GM13977 (cell line): ENCODE measurements at places on chromosomes 2 and 18.

GRCh38 chr18:80245781-80246444 lies 1.4 kb downstream of the PARD6G start:
- DNase-seq = no peak

GRCh38 chr2:48531141-48531648 lies 1.2 kb downstream of the STON1 start:
- peak; percentile 34 for DNase-seq

DNA sequence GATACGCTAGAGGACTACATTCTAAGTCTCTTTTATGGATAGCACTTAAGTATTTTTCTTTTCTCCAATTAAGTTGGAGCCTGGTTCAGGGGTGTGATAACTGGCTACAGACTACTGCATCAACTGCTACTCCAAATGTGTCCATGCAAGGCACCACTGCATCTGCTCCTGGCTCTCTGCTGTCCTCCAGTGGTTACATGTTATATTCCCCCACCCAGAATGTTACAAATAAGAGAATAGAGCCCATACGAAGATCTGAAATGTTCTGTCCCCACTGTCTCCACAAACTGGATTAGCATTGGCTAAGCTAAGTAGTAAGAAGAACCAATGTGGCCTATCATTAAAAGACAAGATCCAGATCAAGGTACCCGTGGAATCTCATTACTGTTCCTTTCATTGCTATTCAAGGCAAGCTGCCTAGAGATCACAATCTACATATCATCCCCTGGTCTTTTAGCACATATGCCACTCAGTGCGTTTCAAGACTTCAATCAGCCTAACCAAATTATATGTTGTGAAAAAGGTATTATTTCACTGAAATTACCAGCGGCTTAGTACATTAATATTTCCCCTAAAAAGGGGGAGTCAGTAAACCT lies 308.3 kb upstream of the SLC8A1 start:
- DNase-seq = no peak

DNA sequence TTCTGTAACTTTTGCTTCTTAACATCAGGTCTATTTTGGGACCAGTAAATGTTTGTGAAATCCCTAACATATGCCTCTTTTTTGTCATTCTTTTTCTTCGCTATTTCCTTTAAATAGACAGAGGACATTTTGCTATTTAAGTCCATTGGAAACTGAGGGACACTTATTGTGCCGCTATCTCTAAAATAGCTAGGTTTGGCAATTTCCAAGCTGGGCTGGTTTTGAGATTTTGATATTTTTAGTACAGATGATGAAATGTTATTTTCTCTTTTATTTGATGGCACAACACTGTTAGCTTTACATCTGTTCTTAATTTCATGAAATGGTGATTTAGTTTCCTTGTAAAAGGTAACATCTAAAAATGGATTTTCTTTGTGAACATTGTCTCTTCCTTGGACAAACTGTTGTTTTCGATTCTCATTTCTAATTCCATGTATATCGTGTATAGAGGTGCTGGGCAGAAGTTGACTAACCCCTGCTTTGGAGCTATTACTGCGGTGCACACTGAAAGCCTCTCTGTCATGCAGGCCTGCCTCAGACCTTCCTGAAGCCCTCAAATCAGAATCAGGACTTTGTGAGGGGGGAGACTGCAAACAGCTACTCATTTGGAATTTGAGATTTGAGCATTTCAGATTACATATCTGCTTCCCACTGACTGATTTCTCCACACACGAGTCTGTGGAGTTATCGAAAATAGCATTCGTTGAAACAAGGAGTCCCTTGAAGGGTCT lies 594 bp downstream of the RAD51AP2 start:
- no peak for DNase-seq

GRCh38 chr2:191270306-191271161 lies 25.3 kb downstream of the MYO1B start:
- no peak for DNase-seq

GRCh38 chr18:28176948-28177827 lies at the start of gene CDH2:
Gene CDH2 (minus strand): TSS chr18:28177130. CDS start chr18:28177022, 108 bp downstream.
- DNase-seq = peak; percentile 65

GRCh38 chr18:44128365-44128764 lies 552.3 kb upstream of the SETBP1 start:
- DNase-seq = no peak

DNA sequence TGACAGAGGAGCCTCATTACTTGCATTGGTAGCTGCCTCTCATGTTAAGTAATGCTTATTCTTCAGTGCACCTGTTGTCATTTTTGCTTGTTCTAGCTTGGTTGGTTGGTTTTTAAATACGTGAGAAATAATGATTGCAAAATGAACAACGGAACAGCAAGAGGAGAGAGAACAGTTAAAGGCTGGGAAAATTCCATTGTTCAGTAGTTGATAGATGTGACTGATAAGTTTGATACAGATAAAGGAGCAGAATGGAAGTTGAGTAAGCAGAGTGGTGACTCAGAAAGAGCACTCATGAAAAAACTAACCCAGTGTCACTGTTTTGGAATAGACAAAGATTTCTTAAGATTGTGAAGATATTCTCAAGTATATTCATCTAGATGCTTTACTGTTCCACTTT lies 50.5 kb downstream of the MTA3 start:
- DNase-seq = no peak

DNA sequence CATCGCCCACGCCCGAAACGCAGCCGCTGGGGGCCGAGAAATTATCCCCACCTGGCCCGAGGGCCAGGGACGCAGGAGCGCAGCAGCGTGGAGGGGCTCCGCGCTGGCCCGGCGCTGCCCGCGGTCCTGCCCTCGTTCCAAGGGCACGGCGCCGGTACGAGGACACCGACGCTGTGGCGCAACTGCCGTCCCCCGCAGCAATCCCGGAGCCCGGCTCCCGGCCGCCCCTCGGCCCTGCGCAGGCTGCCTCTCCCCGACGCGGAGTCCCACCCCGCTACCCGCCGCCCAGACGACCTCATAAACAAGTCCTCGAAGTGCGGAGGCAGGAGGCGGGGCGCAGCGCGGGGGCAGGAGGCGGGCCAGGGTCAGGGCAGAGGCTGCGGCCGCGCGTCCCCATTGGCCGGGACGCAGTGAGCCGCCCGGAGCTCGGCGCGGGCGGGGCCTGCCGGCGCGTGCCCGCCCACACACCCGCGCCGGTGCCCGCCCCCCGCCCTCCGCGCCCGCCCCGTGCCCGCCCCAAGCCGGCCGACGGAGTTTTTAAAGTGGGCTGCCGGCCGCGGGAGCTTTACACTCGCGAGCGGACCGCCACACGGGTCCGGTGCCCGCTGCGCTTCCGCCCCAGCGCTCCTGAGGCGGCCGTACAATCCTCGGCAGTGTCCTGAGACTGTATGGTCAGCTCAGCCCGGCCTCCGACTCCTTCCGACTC lies at the start of gene EPAS1:
Gene EPAS1, plus strand, starts transcription at position 568 of the 706 bp plus-strand sequence. CDS start 505 bp downstream, outside the sequence.
- peak; percentile 98 for DNase-seq
